Activated CD8-positive, alpha-beta memory T cell treated with anti-CD3 and anti-CD28 coated beads, Interleukin-2, amount 50 U/mL, for 48 hours (primary cell): ENCODE measurements at places on chromosomes 7 and 10.

DNA sequence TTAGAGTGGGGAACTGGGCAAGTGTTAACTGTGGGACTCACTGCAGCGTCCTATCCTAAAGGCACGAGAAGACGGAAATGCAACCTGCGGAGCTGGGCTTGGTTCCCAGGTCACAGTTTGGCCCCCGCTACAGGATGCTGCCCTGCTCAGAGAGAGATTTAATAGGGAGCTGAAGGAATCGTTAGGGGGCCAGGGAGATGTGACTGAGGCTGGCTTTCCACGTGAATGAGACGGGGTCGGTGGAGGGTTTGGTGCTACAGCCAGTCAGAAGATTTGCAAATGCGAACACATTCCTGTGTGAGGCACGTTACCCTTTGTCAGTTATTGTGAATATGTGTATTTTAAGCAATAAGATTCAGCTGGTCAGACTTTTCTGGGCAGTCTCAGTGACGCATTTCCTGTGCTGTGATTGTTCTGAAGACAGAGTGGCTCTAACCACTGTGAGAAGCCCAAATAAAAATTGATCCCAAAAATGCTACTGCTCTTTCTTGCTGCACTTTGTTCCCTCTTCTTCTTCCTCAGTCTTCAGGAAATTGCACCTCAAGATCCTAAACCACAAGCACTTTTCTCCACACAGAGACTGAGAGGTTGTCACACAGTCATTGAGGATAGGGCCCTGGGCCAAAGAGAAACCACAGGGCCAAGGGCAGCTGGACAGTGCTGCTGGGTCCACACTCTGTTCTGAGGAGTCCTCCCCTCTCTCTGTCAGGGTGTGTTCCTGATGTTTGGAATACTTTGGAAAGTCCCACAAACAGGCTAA lies 21.2 kb downstream of the CYP17A1 start:
- DNase-seq = no peak

DNA sequence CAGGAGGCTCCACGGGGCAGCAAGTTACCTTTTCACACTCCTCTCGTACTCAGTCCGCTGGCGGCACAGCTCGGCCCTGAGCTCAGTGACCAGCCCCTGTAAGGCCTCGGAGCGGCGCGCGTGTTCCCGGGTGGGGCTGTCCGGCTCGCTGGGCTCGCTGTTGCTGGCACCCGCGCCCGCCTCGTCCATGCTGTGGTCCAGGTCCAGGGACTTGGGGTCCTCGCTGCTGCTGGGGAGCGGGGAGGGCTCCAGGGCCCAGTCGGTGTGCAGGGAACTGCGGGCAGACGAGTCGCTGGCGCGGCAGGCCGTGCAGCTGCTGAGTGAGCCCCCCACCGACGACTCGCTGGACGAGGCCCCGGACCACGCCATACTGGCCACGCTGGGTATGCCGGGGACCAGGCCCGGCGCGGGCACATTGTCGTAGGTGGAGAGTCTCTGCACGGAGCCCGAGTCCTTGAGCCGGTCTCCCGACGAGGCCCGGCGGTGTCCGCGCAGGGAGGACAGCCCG lies 143.8 kb downstream of the MAPK8 start:
- peak; percentile 37 for DNase-seq

- DNase-seq = no peak
Measured at GRCh38 chr7:49840751-49841405, 67.4 kb downstream of the VWC2 start.

GRCh38 chr7:143003393-143004051 lies 23.4 kb downstream of the OR9A2 start:
- DNase-seq = no peak

DNA sequence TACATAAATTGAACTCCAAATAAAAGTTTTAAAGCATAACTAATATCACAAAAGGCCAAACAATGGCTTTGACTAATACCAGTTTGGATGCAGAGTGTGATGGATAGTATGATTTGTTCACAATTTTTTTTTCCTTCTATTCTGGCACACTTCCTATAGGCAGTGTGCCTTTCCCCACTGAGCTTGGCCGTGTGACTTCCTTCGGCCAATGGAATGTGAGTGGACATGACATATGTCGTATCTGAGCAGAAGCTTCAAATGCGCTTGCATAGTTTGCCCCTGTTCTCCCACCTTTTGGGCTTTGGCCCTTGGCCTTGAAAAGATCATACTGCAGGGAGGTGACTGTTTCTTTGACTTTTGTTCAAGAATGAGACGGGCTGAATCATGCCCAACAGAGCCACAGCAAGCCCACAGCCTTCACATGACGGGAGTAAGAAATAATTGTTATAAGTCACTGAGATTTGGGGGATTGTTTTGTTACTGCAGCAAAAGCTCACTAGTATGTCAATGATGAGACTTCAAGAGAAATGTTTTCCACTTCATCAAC lies 279.9 kb upstream of the NEBL start:
- DNase-seq = no peak

DNA sequence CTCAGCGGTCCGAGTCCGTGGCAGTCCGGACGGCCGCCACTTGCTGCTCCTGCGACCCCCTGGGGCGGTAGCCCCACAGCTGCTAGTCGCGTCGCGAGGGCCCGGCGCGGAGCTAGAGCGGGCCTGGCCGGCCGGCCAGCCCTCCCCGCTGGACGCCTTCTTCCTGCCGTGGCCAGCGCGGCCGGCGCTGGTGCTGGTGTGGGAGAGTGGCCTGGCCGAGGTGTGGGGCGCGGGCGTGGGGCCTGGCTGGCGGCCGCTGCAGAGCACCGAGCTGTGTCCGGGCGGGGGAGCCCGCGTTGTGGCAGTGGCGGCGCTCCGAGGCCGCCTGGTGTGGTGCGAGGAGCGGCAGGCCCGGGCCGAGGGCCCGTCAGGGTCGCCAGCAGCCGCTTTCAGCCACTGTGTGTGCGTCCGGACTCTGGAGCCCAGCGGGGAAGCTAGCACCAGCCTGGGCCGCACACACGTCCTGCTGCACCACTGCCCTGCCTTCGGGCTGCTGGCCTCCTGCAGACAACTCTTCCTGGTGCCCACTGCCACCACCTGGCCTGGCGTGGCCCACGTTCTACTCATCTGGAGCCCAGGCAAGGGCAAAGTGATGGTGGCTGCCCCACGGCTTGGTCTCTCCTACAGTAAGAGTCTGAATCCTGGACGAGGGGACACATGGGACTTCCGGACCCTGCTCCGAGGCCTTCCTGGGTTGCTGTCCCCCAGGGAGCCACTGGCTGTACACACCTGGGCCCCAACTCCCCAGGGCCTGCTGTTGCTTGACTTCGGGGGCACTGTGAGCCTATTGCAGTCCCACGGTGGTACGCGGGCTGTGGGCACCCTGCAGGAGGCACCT lies 631 bp downstream of the HPS6 start:
- peak; percentile 65 for DNase-seq

DNA sequence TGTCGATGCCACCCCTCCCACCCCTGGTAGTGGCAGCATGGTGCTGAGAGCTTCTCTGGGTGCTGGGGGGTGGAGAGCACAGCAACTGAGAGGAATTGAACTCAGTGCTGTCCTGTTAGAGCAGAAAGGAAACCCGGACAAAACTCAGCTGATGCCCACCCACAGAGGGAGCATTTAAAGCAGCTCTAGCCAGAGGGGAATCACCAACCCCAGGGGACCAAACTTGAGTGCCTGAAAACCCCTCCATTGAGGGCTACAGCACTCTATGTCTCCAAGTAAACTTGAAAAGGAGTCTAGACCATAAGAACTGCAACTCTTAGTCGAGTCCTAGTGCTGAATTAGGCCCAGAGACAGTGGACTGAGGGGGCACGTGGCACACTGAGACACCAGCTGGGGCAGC lies 16.8 kb upstream of the FOXI2 start:
- no peak for DNase-seq

DNA sequence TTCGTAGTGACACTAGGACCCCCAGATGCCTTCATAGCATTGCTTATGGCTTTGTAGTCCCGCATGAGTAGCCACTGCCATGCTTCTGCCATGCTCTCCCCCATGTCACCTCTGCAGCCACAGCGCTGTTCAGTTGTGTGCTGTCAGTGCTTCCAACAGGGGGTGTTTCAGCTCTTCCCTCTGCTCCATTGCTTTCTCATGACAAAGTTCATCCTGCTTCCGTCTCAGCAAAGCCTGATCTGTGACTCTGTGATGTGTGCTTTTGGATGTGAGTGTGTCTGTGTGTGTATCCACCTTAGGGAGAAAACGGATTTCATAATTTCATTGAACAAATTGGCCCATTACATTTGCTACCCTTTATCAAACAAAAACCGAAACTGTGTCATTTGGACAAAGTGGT lies 134.9 kb upstream of the SAMD8 start:
- DNase-seq = no peak

DNA sequence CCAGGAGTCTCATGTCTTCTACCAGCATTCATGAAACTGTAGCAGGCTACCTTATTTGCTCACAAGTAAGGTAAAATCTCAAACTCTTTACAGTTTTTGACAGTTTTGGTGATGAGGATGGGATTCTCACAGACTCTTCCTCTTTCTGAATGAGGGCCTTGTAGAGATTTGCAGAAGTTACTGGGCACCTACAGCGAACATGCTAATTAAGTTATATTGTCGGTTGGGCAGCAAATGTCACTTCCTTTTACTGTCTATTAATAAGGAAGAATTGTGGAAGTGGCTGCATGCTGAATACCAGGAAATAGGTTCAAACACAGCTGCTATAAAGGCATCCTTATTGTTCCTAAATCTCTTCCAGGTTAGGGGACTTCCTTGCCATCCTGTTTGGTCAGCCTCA lies 189.6 kb downstream of the DNAJC1 start:
- DNase-seq = no peak

DNA sequence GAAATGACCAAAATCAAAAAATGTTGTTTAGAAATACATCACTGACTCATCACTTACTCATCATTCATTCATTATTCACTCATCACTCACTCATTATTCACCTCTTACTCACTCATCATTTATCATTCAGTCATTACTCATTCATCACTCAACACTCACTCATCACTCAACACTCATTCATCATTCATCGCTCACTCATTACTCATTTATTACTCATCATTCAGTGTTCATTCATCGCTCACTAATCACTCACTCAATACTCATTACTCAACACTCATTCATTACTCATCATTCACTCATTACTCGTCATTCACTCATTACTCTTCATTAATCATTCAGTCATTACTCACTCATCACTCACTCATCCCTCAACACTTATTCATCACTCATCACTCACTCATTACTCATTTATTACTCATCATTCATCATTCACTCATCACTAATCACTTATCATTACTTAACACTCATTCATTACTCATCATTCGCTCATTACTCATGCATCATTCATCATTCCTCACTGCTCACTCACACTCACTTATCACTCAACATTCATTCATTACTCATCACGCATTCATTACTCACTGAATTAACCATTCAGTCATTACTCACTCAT lies 238.5 kb downstream of the ADARB2 start:
- DNase-seq = no peak

DNA sequence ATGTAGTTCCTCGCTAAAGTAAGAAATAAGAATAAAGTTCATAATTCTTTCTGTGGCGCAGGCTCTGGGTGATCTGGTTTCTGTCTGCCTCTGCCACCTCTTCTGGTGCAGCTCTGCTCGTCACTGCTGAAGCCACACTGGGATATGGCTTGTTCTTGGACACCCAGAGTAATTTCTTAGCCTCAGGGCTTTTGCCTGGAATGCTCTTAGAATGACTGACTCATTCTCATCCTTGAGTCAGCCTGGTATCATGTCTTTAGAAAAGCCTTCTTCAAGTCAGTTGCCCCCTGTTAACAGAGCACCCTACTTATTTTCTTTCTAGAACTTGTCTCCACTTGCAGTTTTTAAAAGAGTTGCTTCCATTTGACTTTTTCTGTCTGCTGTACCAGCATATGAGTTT lies 2.0 kb downstream of the ZSCAN25 start:
- peak; percentile 44 for DNase-seq

- DNase-seq = peak; percentile 91
Measured at GRCh38 chr10:100872034-100872791, 40.5 kb upstream of the SLF2 start.

- DNase-seq = no peak
Measured at GRCh38 chr10:106992055-106992454, 172.5 kb downstream of the SORCS1 start.

- no peak for DNase-seq
Measured at GRCh38 chr10:119250641-119251314, 43.4 kb downstream of the GRK5 start.

GRCh38 chr7:134287916-134288659 lies 28.6 kb downstream of the SLC35B4 start:
- DNase-seq = no peak

DNA sequence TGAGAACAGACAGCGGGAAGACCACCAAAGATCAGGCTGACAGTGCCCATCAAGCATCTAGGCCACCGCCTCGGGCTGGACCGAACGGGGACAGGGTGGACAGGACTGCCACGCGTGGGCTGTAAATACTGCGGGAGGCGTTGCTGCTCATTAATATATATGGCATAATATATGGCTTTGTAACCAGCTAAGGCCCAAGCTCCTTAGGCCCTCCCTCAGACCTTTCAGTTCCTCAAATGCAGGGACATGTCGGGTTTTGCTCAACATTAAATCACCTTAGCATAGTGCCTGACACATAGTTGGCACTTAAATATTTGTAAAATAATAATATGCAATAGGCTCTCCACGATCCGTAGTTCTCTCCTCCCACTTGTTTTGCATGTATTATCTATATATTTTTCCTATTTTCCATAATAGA lies 402 bp upstream of the TMEM168 start:
- no peak for DNase-seq

DNA sequence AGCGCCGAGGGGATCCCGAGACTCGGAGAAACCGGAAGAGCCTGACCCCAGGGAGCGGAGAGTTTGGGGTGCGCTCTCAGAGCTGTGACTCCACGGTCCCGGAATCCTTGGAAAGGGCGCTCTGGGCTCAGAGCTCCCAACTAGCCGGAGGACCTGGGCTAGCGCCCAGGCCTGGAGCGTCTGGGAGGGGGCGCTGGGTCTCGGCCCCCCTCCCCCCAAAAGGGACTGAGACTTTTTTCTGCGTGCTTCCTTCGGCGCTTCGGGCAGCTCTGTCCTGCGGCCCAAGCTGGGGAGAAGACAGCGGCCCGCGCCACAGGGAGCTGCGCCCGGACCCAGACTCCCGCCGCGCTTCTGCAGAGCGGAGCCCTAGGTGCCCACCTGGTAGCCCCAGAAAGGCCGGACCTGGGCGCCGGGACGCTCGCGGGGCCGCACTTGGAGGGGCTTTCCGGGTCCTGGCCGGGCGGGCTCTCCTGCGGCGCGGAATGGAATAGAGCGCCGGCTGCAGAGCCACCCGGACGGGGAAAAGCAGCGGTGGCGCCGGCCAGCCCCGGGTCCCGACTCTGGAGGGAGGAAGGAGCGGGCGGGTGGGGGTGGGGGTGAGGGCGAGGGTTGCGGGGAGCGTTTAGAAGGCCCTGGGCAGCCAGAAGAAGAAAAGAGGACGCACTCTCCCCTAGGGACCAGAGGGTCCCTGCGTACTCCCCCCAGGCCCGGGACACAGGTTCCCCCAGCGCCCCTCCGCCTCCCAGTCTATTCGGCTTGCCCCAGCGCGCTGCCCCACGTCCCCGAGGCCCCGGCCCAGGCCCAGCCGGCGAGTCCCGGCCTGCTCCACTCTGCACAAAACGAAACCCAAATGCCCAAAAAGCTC lies 4.7 kb downstream of the ZNF503 start:
- no peak for DNase-seq
